ENCODE measurements at places on chromosomes 5 and 9. TPM values are rescaled to one million over a fixed set of nuclear protein-coding genes. Genes with fewer than 3 reads are reported as not detected.

The ALDOB gene
- 36.7 TPM for total RNA-seq

The SLC6A7 gene
- total RNA-seq, result 0.38 TPM

The TCF7 gene
- 11.7 TPM for total RNA-seq

The BHMT gene
- total RNA-seq, result 0.34 TPM

The PLGRKT gene
- total RNA-seq, result 25.9 TPM

The GPSM1 gene
- 29.2 TPM for total RNA-seq

The CEL gene
- total RNA-seq, result 4.9 TPM

The SLC45A2 gene
- total RNA-seq, result 2.1 TPM

The GARIN3 gene
- not detected for total RNA-seq

The DNM1 gene
- total RNA-seq, result 112 TPM

The PRR7 gene
- 8.8 TPM for total RNA-seq

The C9orf50 gene
- not detected for total RNA-seq

The EPB41L4A gene
- total RNA-seq, result 41.8 TPM

The PCDHGA5 gene
- 0.39 TPM for total RNA-seq

The PFN3 gene
- total RNA-seq, result not detected

The FAM221B gene
- 1.1 TPM for total RNA-seq

All from type B pancreatic cell (in vitro differentiated cells).